ENCODE measurements at places on chromosomes 4 and X.
A peak's percentile ranks its signal among the peaks of the same experiment; 100 is the strongest.

GRCh38 chr4:179663641-179664429 is 2221.6 kb upstream of the AGA start:
- no peak for DNase-seq

- DNase-seq = peak; percentile 8
Observed at GRCh38 chrX:124098089-124098488, 136.6 kb downstream of the STAG2 start.

GRCh38 chr4:172521248-172521647 is 647.4 kb upstream of the GALNT7 start:
- DNase-seq = no peak

GRCh38 chr4:127967141-127967775 is 2.1 kb downstream of the ABHD18 start:
- no peak for DNase-seq

GRCh38 chrX:143429811-143430210 is 87.5 kb downstream of the SPANXN3 start:
- no peak for DNase-seq

- no peak for DNase-seq
Observed at GRCh38 chr4:84596826-84597225, 13.9 kb downstream of the CDS1 start.

DNA sequence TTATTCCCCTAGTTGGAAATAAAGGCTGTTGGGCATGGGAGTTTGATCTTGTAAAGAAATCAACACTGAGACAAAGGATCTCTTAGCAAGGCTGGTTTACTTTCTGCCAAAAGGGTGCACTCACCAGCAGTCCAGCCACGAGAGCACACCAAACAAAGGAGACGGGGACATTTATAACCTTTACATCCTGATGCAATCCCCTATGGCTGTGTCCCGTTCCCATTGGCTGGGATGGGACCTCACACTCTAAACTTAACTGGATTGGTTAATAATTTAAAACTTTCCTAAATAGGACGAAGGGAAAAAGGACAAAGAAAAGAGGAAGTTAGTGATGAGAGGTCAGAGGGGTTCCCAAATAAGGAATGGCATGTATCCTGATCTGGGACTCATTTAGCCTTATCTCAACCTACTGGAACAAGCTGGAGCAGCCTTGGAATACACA is 17.9 kb downstream of the METAP1 start:
- no peak for DNase-seq

GRCh38 chr4:139241086-139241783 is 38.8 kb downstream of the MGARP start:
- no peak for DNase-seq

GRCh38 chrX:27815209-27815608 is 7.4 kb downstream of the MAGEB10 start:
- DNase-seq = no peak
